ENCODE measurements at places on chromosomes 3 and 15. TPM values are rescaled to one million over a fixed set of nuclear protein-coding genes. Genes with fewer than 3 reads are reported as not detected.

DNA sequence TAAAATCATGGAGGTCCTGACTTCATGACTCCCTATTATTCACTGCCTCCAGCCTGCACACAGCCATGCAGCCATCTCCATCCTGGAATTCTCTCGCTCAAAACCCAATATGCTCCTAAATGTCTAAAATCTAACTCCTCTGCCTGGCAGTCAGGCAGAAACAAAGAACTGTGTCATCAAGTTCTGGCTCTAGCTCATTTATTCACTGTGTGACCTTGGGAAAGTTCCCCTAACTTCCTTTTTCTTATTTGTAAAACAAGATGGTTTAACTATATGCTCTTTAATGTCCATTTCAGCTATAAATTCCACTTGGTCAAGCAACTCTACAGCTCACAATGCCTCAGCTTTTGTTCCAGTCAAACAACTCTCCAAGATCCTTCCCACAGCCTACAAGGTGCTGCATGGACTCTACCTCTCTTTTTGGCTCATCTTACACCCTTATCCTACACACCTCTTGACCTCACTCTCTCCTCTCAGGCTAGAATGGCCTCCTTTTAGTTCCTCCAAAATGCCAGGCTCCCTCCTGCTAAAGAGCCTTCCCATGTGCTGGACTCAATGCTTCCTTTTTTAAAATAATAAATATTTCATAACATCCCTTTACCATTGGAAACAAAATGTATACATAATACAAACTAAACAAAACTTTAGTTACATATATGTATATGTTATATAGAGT, 16.4 kb downstream of the PIK3CB start:
- DNase-seq: no peak

DNA sequence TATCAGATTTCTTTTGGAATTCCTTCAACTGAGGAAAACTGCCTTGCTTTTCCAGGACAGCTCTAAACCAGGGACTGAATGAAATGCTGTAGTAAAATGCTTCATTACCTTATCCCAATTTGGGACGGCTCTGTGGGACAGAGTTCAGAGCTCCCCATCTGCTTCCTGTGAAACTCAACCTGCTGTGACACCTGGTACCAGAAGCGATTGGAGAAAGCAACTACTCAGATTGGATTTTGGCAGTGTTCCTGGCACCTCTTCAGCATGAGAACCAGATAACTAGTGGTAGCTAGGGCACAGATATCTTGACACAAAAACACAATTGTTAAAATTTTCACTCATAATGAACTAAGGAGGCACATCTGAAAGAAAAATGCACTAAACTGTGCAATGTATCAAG, 539.1 kb downstream of the SI start:
- no peak for DNase-seq

Gene PTPRG
- total RNA-seq: 0.21 TPM

- no peak for DNase-seq
These were observed 42.2 kb upstream of the B3GNT5 start for GRCh38 chr3:183210862-183211341.

DNA sequence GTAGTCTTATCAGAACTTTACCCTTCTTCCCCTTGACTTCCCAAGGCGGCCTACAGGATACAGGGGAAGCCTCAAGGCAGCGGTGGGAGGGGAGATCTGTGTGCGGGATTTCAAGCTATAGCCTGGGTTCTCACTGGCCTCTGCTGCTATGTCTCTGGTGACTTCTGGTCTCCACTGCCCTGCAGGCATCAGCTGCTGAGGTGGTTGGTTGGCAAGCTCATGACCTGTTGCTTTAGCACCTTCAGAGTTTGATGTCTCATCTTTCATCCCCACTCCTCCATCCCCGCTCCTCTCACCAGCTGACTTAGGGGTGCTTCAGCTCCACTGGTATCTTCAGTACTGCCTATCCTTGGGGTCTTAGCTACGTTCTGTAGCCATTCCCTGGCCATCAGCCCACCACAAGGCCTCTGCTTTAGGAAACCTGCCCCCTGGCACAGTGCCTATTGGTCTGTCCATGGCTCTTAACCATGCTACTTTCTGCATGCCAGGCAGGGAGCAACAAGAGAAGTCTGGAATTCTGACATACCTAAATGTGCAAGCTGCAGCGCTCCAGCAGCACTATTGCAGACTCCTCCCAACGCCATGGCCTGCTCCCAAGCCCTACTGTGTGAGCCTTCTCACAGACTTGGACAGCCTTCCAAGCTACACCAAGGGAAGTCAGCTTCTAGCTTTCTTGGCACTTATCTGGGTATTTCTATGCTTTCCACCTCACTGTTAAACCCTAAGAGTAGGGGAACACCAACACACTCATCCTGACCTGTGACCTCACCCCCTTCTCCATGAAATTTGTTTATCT, 1.8 kb upstream of the YEATS2 start:
- no peak for DNase-seq

Gene FAH
- total RNA-seq: 71.6 TPM

GRCh38 chr3:52109611-52110301, 44.5 kb downstream of the POC1A start:
- DNase-seq: no peak

Gene LRRC3B
- not detected for total RNA-seq

- no peak for DNase-seq
These were observed 50.0 kb upstream of the NMD3 start for GRCh38 chr3:161171113-161171512.

DNA sequence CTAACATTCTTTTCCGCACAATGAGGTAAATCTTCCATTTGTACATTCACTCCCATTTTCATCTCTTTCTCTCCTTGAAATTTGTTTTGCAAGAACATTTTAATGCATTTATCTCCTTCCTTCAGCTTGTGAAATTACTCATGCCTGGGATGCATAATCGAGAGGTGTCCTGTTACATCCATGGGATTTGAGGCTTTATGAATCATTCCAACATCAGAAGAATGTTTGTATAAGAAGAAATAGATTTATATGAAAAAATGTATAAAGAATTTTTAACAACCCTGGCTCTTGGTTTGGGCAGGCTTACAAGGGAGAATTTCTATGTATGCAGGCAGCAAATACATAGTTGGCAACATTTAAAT, 93.2 kb upstream of the MBNL1 start:
- no peak for DNase-seq

- DNase-seq: no peak
These were observed 46.1 kb upstream of the MRPS22 start for GRCh38 chr3:139297588-139298311.

GRCh38 chr3:60916546-60916945, 334.7 kb downstream of the FHIT start:
- DNase-seq: no peak

GRCh38 chr3:152331998-152332397, 63.3 kb downstream of the MBNL1 start:
- no peak for DNase-seq

GRCh38 chr15:77163781-77164384, 93.0 kb upstream of the TSPAN3 start:
- no peak for DNase-seq

DNA sequence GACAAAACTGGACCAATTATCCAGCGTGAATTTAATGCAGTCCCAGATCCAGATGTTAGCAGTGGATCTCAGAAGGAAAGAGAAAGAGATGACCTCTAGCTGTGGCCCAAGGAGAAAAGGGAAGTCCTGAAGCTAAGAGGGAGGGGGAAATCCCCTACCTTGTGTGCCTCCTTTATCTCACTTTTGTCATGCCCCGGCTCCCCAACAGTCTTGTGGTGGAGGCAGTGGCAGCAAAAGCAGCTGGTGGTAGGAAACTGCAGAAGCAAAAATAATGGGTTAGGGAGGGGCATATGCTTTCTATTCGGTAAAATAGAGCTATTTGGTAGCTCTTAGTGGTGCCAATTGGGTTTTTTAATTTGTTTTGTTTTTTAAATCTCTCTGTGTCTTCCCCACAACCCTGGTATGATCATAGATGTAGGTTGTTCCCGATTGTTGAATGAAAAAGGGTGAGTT, 56.5 kb downstream of the MCTP2 start:
- DNase-seq: peak; percentile 87

Gene PIGX
- 56.9 TPM for total RNA-seq

Gene CHRM5
- not detected for total RNA-seq

GRCh38 chr3:157125101-157125500, 34.8 kb downstream of the CCNL1 start:
- DNase-seq: no peak

Gene ROBO2
- not detected for total RNA-seq

Gene MKRN2OS
- not detected for total RNA-seq

- no peak for DNase-seq
These were observed 72.0 kb upstream of the KLF13 start for GRCh38 chr15:31254431-31255175.

- DNase-seq: no peak
These were observed 180.5 kb downstream of the TAFA4 start for GRCh38 chr3:68751888-68752287.

Gene AGBL1
- total RNA-seq: not detected

Gene CFAP91
- total RNA-seq: 0.30 TPM

DNA sequence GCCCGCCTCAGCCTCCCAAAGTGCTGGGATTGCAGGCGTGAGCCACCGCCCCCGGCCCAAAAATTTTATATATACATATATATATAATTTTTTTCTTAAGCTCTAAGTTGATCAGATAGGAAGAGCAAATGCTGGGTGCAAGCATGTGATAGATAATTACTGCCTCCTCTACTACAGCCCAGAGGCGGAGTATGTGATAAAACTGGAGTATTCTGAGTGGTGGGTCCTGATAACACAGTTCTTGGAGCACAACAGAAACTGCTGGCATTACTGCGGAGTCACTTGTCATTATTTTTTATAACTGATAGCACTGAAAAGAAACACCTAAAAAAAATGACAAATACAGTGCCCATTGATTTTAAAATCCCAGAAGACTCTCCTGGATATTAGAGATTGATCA, 41.1 kb upstream of the STT3B start:
- DNase-seq: no peak

- no peak for DNase-seq
These were observed 138.1 kb downstream of the MAP2K5 start for GRCh38 chr15:67680641-67681040.

Gene MYD88
- total RNA-seq: 69.3 TPM

- no peak for DNase-seq
These were observed 29.7 kb upstream of the NR2F2 start for GRCh38 chr15:96300836-96301235.

DNA sequence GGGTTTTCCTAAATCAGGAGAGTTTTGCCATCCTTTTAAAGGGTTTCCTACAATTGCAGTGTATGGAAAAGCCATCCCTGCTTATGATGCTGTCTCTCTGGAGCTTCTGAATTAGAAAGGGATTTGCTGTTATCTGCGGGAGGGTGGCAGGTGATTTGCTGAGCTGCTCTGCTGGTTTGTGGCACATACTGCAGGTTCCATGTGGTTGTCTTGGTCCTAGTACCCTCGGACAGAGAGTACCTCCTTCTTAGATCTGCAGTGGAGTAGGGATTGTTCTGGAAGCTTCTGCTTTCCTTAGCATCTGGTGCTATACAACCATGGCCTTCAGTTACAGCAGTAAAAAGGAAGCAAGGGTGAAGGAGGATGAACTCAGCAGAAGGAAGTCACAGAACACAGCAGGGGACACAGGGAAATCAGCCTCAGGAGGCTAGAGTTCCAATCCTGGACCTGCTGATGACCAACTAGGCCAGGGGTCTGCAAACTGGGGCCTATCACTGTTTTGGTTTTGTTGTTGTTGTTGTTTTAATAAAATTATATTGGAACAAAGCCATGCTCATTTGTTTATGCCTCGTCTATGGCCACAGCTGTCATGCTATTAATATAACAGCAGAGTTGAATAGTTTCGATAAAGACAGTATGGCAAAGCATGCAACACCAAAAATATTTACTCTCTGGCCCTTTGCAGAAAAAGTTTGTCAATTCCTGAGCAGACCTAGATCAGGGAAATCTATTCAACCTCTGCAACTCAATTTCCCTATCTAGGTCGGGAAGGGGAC, 39.5 kb downstream of the STARD5 start:
- peak; percentile 11 for DNase-seq

DNA sequence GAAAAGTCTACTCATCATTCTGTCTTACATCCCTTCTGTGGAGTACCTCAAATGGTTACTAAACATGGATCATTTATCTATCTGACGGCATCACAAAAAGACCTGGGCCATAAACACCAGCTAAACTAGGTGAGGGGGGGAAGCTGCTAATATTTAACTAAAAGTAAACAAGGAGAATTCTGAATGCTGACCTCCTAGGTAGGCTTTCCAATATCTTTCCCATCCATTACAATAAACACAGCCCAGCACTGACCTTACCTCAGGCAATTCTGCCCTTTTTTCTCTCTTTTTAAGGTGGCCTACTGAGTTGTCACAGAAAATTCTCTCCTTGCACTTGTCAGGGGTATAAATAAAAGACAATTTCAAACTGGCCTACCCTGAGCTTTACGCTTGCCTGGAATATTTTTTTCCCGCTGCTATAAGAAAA, 33.1 kb downstream of the USF3 start:
- no peak for DNase-seq

GRCh38 chr3:69787436-69788168, 48.3 kb downstream of the MITF start:
- no peak for DNase-seq

Gene TMEM207
- not detected for total RNA-seq

- DNase-seq: peak; percentile 80
These were observed 85.2 kb downstream of the KBTBD8 start for GRCh38 chr3:67083277-67083676.

Gene MYH15
- 0.35 TPM for total RNA-seq

- no peak for DNase-seq
These were observed 41.9 kb downstream of the ZNF621 start for GRCh38 chr3:40566694-40567093.

DNA sequence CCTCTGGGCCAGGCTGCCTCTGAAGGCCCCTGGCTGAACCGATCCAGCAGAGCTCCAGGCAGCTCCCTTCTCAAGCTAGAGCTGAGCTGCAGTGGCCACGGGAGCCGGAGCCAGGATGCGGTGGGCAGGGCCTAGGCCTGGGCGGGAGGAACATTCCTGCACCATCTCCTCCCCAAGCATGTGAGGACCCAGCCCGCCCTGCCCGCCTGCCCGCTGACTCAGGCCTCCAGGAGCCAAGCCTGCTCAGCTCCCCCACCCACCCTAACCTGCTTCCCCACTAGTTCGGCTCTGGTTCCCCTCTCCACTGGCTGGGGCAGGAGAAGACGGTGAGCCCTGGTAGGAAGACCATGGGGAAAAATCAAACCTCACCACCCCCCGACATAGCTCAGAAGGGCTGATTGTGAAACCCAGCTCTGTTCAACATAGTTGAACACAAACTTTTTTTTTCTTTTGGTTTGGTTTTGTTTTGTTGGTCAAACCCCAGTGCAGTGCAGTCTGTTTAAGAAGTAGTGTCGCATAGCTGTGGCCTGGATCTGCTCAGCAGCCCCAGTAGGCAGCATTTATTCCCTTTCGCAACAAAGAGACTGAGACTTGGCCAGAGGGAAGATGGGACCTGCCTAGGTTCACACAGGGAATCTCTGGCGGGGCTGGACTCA, 13.5 kb downstream of the SNX33 start:
- DNase-seq: no peak

Gene CCDC66
- 47.8 TPM for total RNA-seq

Gene PCNP
- total RNA-seq: 138 TPM

Gene VEPH1
- total RNA-seq: not detected

Gene COLQ
- 2.3 TPM for total RNA-seq

Gene UBE2E2
- total RNA-seq: 0.82 TPM

Measured in activated CD8-positive, alpha-beta memory T cell treated with anti-CD3 and anti-CD28 coated beads, Interleukin-2, amount 10 ng/mL, durations not matched to agents 7 days and 5 days (primary cell).